ENCODE measurements at places on chromosomes 2 and 18.

GRCh38 chr2:181656450-181657291 lies at the start of gene CERKL:
CERKL (minus strand) TSS chr2:181657105; CDS start chr2:181657006, 99 bp downstream.
- DNase-seq = no peak

GRCh38 chr2:219569635-219570034 lies 1.7 kb downstream of the OBSL1 start:
- no peak for DNase-seq

DNA sequence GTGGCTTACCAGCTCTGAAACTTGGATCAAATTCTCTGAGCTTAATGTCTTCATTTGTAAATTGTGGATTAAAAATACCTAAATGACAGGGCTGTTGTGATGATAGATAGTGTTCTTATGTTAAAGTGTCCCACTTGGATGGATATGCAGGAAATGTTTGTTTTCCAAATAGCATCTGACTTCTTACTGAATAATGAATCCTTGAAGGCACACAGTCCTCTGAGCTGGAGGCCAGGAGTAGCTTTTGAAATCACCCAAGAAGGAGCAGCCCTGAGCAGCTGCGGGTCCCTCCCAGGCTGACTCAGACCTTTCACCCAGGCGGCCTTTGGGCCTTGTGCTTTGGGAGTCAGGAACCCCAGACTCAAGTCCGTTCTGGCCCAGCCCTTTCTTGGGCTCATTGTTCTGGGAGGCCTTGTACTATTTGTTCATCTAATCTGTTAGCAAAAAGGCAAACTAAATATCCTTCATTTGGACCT lies 173.0 kb upstream of the GATA6 start:
- DNase-seq = no peak

GRCh38 chr18:901761-902160 lies 2.9 kb upstream of the ADCYAP1 start:
- no peak for DNase-seq

- DNase-seq = no peak
These were observed 22.5 kb downstream of the ASB1 start for GRCh38 chr2:238449241-238449640.

- no peak for DNase-seq
These were observed at the start of gene MYO3B for GRCh38 chr2:170177950-170178781. MYO3B (plus strand) TSS chr2:170178147; CDS start chr2:170178288, 141 bp downstream.

GRCh38 chr2:45923701-45924100 lies 272.2 kb downstream of the PRKCE start:
- DNase-seq = no peak

- DNase-seq = no peak
These were observed 292.5 kb downstream of the MTX2 start for GRCh38 chr2:176561706-176562105.

DNA sequence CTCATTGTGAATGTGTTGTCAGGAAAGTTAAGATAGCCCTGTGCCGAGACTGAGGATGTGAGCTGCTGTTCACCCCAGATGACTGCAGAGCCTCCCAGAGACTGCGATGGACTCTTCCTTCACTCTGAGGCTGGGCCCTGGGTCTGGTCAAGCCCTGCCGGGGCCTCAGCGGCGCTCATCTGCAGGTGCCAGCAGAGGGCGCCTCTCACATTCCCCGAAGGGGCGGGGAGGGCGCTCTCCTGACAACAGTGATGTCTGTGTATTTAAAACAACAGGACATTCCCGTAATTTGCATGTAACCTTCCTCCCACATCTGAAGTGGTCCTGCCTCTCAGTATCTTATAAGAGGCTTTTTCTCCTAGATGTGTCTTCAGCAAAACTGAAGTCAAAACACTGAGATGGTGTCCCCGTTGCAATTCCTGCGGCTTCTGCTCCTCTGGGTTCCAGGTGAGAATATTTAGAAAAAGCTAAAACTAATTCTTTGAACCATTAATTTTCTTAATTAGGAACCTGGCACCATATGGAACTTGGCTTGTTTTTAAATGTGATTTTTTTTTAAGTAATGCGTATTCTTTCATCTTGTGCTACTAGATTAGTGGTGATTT lies 1377.9 kb downstream of the RPIA start:
- DNase-seq = no peak

DNA sequence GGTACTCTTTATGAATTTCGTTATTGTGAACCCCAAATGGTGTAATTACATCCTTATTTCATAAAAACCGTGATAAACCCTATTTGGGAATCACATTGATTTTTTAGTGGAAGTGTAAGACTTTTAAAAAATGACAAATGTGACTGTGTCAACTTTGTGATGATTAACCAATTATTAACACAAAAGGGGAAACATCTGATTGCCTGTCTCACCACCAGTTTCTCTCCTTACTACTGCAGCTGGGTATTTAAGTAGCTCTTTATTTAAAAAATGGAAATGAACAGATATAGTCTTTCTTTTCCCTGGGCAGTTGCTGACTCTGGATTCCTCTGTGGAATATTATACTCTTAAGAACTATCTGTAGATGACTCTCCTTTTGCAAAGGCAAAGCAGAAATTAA lies 11.6 kb upstream of the RPE start:
- DNase-seq = no peak

- DNase-seq = no peak
These were observed 39.3 kb downstream of the CD302 start for GRCh38 chr2:159758686-159759085.

DNA sequence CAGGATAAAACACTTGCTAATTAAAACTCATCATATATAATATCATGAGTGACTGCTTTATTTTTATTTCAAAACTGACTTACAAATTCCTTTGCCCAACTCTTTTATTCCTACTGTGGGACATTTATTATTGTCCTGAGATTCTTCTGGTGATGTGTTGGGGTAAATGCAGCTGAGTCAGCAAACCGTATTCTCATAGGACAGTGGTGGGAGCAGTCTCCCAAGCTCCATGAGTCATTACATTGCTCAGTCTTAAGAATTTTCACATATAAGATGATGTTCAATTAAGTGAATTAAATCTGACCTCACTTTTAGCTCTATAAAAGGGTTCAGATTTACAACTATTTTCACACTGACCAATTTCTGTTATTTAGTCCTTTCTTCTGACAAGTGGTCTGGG lies 1530.7 kb downstream of the LRP1B start:
- DNase-seq = no peak

DNA sequence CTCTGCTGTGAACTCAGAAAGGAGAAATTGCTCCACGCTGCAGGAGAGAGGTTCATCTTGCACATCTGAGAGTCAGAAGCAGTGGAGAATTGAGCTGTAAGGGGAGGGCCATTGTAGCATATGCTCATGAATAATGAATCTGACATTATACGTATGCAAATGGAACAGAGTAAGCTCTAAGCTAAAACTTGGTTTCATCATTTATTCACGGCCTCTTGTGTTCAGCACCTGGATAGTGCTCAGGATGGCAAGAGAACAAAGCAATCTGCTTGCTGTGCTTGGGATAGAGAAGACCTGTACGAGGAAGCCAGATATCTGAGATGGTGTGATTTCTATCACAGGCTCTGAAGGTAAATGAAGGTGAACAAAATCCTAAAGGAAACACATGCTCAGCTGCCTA lies 87.9 kb upstream of the GCFC2 start:
- no peak for DNase-seq

GRCh38 chr2:134917888-134918525 lies 615 bp upstream of the CCNT2 start:
- peak; percentile 63 for DNase-seq

GRCh38 chr2:236565212-236565611 lies 4.4 kb upstream of the ACKR3 start:
- no peak for DNase-seq

GRCh38 chr2:11224887-11225286 lies 69.6 kb downstream of the SLC66A3 start:
- DNase-seq = no peak

DNA sequence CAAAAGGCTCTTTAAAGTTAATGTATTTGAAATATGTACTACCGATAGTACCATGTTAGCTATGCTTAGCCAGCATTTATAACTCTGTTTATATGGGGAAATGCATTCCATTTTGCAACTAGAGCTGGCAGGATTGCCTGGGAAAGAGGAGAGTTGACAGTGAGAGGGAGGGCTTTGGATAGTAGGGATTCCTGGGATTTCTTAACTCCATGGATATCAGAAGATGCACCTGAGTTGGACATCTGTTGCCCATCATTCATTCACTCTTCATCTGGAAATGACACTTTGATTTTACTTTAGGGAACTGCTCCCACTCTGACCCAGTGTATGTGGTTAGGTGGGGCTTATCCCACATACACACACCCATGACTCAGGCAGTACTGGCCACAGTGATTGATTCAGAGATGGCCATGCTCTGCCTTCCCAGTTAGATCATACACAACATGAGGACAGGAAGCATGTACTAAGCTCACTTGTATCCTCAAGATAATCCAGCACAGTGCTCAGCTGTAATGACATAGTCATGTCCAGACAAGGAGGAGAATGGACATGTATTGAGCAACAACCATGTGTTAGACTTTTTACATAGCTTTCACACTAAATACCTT lies 248.8 kb downstream of the MREG start:
- DNase-seq = no peak

GRCh38 chr2:240419723-240420122 lies 15.7 kb upstream of the GPC1 start:
- DNase-seq = no peak

DNA sequence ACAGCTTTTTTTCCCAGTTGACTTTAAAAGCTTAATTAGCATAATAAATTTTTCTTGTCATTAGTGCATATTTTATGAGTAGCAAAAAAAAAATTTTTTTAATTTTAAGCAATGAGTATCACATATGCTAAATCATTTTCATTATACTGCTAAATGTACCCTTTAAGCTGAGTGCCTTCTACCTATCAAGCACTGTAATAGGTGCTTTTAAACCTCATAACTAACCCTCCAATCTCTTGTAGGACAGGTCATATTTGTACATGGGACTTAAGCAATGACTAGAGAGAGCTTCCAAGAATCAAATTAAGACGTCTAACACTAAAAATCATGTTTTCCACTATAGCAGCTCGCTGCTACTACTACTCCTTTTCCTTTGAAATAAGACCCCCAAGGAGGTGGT lies 7.4 kb downstream of the XPO1 start:
- no peak for DNase-seq

GRCh38 chr2:189171956-189172609 lies 7.5 kb downstream of the COL5A2 start:
- DNase-seq = no peak

- DNase-seq = no peak
These were observed 198.9 kb downstream of the TWIST2 start for GRCh38 chr2:239046822-239047221.

- DNase-seq = no peak
These were observed 53.7 kb downstream of the EPHA4 start for GRCh38 chr2:221518201-221518934.

GRCh38 chr2:11822746-11823451 lies 76.5 kb downstream of the LPIN1 start:
- no peak for DNase-seq

- no peak for DNase-seq
These were observed 118.6 kb downstream of the PTGR3 start for GRCh38 chr18:75090336-75090735.

DNA sequence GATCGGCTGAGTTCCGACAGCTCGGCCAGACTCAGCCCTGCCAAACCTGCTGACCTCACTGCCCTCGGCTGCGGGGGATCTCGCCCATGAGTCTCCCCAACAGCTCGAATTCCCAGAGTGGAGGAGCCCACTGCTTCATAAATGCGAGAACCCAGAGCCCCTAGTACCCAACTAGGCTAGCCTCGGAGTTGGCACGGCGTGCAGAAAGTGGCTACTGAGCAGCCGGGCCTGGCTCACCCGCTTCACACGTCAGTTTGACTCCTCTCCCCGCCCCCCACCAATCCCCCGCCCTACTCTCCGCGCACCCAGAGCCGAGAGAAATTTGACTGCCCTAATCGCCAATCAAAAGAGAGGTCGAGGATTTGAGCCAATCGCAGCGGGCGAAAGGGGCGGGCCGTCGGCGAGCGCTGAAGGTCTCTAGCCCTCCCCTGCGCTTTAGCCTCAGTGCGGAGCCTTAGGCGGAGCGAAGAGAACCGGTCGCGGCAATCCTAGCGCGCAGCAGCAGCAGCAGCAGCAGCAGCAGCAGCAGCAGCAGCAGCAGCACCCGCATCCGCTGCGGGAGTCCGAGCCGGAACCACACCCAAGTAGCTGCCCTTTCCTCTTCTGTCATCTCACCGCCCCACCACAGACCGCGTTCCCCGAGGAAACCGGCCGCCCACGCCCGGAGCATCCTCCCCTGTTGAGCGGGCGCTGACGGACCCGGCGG lies at the start of gene GLS:
Gene GLS, plus strand, starts transcription at position 444 of the 706 bp plus-strand sequence. CDS start 264 bp downstream, outside the sequence.
- peak; percentile 92 for DNase-seq

DNA sequence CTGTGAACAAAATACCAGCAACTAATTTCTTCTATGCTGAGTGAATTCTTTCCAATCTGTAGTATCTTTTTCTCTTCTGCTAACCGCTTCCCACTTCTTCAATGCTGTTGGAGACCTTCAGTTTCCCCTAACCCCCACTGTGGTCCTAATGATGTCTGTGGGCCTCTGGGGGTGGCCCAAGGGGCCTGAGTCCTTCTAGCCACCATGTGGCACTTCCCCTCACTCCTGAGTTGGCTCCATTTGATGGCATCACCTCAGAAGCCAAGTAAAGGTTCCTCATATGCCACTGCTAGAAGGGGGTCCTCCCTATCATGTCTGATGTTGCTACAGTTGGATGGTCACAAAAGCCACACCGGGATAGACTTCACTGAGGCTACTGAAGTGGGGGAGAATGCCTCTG lies 37.5 kb downstream of the ARHGAP25 start:
- no peak for DNase-seq

GRCh38 chr2:2234398-2235195 lies 96.5 kb downstream of the MYT1L start:
- no peak for DNase-seq

- DNase-seq = no peak
These were observed 8.6 kb downstream of the RBFA start for GRCh38 chr18:80042785-80043184.

DNA sequence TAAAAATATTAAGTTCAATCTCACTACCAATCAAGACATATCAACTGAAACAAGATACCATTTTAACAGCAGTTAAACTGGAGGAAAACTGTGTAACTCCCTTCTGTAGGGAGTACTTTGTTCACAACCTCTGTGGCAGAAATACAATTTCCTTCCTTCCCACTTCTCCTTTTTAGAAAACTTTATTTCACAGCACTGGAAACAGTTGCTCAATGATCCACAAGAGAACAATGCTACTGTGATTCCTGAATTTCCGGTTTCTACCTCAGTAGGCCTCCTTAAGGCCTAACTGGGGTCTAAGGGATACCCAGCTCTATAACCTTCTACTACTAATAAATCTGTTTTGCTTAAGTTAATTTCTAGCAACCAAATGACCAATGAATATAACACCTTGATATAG lies 14.1 kb downstream of the TLK1 start:
- DNase-seq = no peak

DNA sequence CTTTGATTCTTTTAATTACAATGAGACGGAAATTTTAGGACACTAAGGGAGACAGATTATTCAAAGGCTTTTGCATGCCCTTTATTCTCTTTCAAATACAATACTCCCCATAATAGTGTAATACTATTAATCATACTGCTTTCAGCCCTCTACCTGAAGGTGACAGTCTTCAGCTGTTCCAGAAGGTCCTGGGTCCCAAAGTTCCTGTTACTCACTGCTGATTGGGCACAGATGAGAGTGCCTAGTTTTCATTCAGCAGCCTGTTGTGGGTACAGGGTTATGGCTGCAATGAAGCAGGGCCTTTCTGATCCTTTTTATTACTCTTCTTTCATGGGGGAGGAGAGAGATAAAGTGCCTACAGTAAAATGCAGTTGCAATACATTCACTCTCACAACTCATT lies 80.2 kb downstream of the NUP35 start:
- no peak for DNase-seq

- DNase-seq = no peak
These were observed 9.7 kb downstream of the VIT start for GRCh38 chr2:36706021-36706876.
